OCI-LY7 (cell line): ENCODE measurements at places on chromosomes 6 and 20. TPM values are rescaled to one million over a fixed set of nuclear protein-coding genes. Genes with fewer than 3 reads are reported as not detected.
A peak's percentile ranks its signal among the peaks of the same experiment; 100 is the strongest.

GRCh38 chr6:74070091-74070490, 374.1 kb downstream of the CD109 start:
- DNase-seq: no peak

DNA sequence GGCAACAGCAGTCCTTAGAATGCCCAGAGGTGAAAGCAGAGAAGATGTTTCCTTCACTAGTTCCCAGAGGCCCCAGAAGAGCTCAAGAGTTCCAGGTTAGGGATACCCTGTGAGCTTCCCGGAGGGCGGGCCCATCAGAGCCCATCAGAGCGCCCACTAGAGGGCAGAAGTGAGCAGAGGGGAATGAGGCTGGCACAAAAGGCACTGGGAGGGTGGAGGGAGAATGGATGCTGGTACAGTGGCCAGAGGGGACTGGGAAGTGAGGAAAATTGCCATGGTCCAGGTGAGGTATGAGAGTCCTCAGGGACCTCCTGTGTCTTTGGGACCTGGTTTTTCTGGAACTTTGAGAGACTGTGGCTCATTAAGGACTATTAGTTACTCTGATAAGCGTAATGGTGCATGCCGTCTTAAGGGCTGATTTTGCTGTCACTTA, 57.3 kb downstream of the LINC00237 start:
- peak; percentile 42 for DNase-seq

DNA sequence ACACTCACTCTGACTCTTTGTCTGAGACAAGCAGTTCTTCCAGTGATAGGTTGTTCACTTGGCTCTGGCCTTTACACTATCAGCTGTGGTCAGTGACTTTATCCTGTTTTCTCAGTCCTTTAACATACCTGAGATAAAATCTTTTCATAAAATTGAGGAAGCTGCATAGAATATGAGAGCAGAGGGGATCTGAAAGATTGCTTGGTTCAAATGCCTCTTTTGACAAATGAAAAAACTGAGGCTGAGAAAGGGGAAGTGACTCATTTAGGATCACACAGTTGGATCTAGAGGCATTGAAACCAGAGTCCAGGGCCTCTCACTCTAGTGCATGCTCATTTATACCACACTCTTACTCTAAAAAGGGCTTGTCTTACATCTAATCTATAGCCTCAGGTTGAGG, 277.0 kb upstream of the TBX18 start:
- no peak for DNase-seq

GRCh38 chr6:163513003-163513402, 98.5 kb downstream of the QKI start:
- DNase-seq: no peak

- DNase-seq: no peak
Observed at GRCh38 chr20:43771503-43772190, 44.8 kb upstream of the GTSF1L start.

- DNase-seq: no peak
Observed at GRCh38 chr20:2528671-2529271, 7.6 kb upstream of the TMC2 start.

- DNase-seq: no peak
Observed at GRCh38 chr6:161921602-161922395, 647.9 kb upstream of the AGPAT4 start.

DNA sequence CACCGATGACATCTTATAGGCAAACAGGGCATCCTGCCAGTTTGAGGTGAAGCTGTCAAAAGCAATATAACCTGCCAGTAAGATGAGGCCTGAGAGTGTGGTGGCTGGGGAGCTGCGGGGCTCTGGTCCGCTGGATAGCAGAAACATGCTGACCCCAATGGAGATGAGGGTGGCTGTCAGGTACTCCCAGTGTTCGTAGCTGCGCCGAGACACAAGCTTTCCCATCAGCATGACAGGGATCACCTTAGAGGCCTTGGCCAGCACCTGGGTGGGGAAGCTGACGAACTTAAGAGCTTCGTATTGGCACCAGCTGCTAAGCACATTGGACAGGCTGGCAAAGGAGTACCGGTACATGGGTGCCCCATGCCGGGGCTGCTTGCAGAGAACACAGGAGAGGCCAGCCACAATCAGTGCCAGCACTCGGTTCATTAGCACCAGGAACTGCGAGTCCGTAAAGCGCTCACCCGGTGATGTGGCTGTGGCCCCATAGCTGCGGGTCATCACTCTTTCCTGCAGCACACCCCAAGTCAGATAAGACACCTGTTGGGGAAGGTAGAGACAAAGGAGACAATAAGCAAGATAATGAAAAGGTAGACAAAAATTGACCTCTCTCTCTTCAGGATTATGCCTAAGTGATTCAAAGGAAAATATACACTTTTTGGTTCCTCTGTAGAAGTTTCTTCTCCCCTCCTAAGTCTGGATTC, 2.1 kb downstream of the SLC35B2 start:
- no peak for DNase-seq

GRCh38 chr6:170136541-170137175, 154.2 kb downstream of the DLL1 start:
- DNase-seq: no peak

DNA sequence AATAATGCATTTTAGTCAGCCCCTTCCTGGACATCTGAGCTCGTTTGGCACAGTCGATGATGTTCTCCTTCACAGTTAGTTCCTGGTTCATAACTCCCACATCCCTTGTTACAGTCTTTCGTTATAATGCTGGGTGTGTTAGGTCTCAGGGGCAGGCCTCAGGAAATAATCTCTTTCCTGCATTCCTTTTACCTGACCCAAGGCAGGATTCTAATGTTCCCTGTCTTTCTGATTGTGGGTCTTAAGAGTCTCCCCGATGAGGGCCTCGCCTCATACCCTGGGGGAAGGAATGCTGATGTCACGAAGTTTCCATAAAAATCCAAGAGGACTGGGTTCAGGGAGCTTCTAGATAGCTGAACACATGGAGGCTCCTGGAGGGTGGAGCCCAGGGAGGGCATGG, 104.0 kb upstream of the CARMIL1 start:
- DNase-seq: no peak

DNA sequence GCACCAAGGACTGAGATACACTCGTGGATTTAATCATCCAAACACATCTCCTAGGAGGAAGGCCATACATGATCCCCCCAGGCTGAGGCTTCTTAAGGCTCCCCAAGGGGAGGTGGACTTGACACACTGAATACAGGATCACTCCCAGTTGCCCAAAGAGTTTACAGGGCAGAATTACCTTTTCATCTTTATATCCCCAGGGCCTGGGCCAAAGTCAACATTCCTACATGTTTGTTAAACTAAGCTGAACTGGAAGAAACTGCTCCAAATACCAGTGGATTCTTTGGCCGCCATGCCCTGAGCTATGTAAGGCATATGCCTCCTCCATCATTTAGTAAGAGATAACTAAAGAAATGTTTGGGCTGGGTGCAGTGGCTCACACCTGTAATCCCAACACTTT, 22.2 kb upstream of the SERPINB1 start:
- DNase-seq: no peak

DNA sequence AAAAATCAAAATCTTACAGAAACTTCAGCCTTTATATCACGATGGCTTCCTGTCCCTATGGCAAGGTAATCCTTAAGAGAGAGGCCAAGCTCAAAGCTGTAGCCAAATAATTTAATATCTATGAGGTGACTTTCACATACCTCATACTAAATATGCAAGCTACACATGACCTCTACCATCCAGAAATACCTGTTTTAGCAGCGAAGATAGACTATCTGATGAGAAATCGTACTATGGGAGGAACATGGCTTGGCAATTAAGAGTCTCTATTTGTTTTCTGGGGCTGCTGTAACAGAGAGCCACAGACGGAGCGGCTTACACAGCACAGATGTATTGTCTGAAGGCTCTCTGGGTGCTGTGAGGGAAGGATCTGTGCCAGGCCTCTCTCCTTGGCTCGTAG, 31.0 kb upstream of the SALL4 start:
- no peak for DNase-seq

GRCh38 chr20:57947421-57948179, 237.8 kb upstream of the PMEPA1 start:
- no peak for DNase-seq

DNA sequence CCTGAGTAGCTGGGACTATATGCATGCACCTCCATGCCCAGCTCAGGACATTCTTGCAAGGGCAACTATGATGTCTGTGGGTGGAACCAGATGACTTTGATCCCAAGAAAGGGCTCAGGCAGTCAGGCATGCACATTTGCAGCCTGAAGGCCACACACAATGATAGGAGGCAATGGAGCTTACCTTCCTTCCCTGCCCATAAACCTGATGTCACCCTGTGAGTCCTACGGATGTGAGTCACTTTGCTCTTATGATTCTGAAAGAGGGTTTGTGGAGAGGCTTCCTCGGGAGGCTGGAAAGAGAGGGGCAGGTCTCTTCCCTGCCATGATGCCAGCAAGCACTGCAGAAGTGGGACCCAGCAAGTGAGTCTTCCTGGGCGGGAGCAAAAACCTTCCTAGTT, 202.4 kb downstream of the LY86 start:
- DNase-seq: no peak

- DNase-seq: no peak
Observed at GRCh38 chr6:115675443-115675842, 385.2 kb downstream of the FRK start.

DNA sequence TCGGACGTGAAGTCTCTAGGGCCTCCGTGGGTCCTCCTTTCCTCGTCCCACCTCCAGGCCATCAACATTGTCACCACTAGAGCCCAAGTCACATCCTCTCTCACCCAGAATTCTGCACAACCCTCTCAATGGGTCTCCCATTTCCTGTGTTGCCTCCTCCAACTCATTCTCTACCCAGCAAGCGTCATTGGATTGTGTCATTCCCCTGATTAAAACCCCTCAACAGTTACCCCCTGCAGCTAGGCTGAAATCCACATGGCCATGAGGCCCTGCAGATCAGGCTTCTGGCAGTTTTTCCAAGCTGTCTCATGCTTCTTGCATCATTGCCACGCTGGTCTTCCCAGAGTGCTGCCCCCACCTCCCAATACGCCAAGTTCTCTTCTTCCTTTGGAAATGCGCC, 12.9 kb upstream of the FAM210B start:
- no peak for DNase-seq

GRCh38 chr6:25013246-25013645, 77.5 kb upstream of the RIPOR2 start:
- DNase-seq: peak; percentile 64

GRCh38 chr6:105453968-105454367, 51.1 kb upstream of the PREP start:
- no peak for DNase-seq

DNA sequence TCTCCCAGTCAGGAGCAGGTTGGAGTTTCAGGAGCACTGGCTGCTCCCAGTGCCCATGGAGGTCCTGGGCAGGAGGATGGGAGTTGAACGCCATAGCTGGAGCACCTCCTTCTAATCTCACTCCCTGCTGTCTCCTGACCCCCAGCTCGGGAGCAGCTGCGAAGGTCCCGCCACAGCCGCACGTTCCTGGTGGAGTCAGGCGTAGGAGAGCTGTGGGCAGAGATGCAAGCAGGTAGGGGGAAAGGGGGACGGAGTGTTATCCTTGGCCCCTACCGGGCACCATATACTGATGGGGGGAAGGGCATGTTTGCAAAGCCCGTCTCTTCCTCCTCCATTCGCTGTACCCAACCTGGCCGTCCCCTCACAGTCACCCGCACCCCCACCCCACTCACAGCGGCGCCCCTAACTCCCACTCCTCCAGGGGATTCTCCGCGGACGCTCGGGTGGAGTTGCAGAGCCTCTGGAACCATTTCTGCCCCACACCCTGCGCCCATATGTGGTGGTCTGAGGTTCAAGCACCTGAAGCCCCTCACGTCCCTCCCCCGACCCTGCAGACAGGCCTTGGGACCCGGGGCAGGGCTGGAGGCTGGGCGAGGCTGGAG, 16.7 kb downstream of the HSPA12B start:
- no peak for DNase-seq

DNA sequence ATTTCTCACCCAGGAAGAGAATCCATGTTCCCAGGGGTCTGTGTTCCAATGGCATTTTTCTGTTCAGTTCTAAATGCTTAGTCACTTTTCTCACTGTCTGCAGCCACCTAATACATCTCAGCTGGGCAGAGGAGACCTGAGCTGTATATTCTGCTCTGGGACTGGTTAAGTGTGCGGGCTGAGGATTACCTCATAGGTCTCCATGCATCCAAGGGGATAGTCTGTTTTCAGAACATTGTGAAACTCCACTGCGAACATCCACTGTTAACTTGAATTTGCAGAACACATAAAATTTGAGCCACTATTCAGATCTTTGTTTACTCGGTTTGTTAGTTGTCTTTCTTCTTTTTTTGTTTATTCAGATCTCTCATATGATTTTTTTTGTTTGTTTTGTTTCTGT, 947.1 kb downstream of the TFAP2A start:
- DNase-seq: no peak

DNA sequence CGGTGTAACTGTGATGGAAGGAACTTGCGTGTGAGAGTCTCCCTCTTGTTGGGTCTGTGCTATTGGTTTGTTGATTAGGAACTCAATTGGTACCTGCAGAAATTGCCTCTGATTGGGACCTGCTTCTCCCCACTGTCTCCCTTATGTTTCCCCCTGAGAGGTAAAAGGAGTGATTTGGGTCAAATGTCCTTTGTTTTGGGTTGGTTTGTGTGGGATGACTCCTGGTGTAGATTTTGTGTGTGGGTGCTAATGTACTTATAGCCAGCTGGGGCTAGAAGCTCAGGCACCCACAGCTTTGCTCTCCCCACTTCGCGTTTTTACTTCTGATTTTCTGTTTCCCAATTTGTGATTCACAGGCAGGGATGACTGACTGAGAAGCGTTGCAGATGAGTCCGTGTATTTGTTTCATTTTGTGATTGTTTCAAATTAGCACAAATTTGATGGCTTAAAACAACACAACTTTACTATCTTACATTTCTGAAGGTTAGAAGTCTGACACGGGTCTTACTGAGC, 79.1 kb downstream of the UTRN start:
- no peak for DNase-seq

- no peak for DNase-seq
Observed at GRCh38 chr6:5208471-5208971, 52.2 kb downstream of the LYRM4 start.

- DNase-seq: no peak
Observed at GRCh38 chr6:81031416-81031815, 721.1 kb downstream of the TENT5A start.

GRCh38 chr20:20450521-20450920, 82.6 kb downstream of the INSM1 start:
- no peak for DNase-seq

- DNase-seq: no peak
Observed at GRCh38 chr6:33622456-33623431, 1.6 kb downstream of the ITPR3 start.

- DNase-seq: no peak
Observed at GRCh38 chr6:4299476-4299875, 164.1 kb upstream of the ECI2 start.

Gene SLC13A3
- not detected in 2 replicates for total RNA-seq

Gene TMEM200A
- not detected in 2 replicates for total RNA-seq

Gene C20orf144
- 0.31 and 0.42 TPM in 2 replicates for total RNA-seq

Gene GJA10
- total RNA-seq: not detected in 2 replicates

Gene OSER1
- total RNA-seq: 31.9 and 35.9 TPM in 2 replicates

Gene PXT1
- total RNA-seq: 0.25 and 0.41 TPM in 2 replicates

Gene CST2
- not detected in 2 replicates for total RNA-seq

Gene SCGN
- total RNA-seq: not detected in 2 replicates

Gene POU3F2
- not detected in 2 replicates for total RNA-seq

Gene EYS
- total RNA-seq: not detected in 2 replicates
